GM18507 (cell line): ENCODE measurements at places on chromosomes 12 and 14.

DNA sequence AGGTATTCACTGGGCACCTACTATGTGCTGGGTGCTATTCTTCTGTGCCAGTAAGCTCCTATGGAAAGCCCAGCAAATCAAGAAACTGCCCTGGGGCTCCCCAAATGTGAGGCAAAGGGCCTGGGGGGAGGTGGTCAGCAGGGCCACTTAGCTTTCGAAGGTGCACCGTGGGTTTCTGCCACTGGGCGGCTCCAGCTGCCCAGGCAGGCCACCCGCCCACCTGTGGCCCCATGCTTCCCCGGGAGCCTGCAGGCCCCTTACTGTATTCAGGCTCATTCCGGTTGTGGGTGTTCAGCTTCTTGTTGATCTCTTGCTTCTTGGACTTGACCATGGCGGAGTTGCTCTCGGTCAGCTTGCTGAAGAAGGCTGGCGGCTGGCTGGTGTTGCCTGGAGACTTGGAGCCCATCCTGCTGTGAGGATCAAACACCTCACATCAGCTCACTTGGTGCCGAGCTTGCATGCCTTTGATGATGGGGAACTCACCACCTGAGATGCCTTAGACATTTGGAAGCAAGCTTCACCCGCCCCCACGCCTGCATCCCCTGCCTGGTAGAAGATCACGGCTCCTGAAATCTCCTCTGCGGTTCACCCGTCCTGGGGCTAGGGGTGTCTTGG lies 37.3 kb downstream of the RFLNA start:
- DNase-seq: no peak

DNA sequence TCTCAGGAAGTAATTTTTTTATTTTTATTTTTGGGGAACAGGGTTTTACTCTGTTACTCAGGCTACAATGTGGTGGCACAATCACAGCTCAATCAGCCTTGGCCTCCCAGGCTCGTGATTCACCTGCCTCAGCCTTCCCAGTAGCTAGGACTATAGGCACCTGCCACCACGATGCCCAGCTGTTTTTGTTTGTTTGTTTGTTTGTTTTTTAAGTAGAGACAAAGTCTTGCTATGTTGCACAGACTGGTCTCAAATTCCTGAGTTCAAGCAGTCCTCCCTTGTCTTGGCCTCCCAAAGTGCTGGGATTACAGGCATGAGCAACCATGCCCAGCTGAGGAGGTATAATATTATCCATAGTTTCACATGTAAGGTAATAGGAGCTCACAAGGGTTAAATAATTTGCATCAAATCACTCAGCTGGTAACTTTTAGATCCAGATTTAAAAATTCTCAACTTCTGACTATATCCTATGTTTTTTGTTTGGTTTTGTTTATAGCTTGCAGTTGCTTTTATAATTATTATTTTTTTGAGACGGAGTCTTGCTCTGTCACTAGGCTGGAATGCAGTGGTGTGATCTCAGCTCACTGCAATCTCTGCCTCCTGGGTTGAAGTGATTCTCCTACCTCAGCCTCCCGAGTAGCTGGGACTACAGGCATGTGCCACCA lies 629.3 kb downstream of the DIO2 start:
- DNase-seq: no peak

DNA sequence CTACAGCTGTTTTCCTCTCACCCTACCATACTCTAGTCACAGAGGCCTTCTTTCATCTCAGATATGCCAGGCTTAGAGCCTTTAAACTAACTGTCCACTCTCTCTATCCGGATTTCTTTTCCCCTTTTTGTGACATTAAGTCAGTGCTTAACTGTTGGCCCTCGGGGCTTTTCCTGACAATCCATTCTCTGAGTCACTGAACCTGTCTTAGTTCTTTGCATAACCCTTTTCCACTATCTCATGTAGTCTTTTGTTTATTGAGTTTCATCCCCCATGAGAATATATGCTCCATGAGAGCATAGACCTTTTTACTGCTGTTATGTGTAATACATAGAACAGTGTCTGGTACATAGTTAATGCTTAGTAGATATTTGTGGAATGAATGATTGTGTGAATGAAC lies 68.7 kb downstream of the PLEKHA5 start:
- no peak for DNase-seq

- no peak for DNase-seq
Measured at GRCh38 chr14:29453045-29453444, 474.6 kb downstream of the PRKD1 start.

- no peak for DNase-seq
Measured at GRCh38 chr14:21038441-21039422, 3.4 kb upstream of the RNASE7 start.

DNA sequence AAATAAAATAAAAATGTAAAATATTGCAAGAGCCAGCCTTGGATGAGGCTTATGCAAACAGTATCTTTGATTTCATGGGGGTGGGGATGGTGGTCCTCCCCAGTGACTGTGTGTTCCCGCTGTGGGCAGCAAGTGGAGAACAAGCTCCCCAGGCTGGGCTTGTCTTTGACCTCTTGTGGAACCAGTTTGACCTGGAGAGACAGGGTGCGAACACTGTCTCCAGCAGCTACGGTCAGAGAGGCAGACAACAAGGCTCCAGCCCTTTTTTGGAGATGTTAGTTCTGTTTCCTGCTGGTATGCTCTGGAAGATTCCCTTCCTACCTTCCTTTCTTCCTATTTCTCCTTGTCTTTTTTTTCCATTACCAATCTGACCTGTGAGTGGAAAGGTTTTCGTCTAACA lies 21.8 kb upstream of the WSCD2 start:
- no peak for DNase-seq

DNA sequence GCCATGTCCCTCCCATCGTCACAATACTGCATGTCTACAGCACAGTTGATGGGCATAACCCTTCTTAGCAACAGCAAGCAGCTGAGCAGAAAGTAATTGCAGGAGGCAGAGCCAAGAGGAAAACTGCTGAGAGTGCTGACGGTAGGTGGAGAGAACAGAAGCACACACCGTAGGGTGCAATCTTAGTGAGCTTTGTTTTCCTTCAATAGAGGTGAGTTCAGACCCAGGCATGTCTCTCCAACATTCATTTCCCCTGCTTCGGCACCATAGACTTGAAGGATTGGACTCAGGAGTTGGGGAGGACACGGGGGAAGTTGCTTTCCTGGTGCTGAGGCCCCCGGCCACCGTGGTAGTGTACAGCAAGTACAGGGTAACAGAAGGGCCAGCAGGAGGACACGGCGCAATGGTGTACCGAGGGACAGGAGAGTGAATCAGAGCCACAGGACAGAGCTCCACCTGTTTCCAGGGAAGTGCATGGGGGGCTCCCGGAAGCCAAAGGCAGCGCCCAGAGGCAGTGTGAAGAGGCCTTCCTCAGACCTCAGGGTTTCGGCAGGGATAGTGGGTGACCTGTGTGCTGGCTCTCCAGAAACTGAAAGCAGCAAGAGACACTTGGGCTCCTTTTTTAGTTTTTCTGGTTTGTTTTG lies 36.3 kb upstream of the SINHCAF start:
- DNase-seq: no peak

DNA sequence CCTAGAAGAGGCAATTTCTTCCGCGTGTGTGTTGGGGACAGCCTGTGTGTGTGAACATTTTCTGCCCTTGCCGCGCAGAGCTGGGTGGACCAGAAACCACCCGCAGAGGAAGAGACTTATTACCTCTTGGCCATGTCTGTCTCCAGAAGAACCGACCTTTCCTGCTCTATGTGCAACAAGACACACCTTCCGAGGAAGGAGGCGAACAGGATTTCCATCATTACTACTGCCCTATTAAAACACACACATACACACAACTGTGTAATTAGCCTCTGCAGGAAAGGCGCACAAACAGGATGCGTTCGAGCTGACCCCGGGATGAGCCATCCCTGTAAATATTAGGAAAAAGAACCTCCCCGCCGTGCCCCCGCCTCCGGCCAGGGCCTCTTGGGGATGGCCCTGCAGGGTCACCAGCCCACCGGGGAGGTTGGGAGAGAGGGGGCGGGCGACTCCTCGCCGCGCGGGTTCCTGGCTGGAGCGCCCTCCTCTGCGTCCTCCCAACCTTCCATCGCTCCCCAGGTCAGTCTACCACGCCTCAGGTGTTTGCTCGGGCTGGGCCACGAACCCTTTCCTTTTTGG lies 484 bp upstream of the PRKCH start:
- DNase-seq: no peak

GRCh38 chr12:132909030-132909368 lies 21.6 kb upstream of the CHFR start:
- DNase-seq: no peak

DNA sequence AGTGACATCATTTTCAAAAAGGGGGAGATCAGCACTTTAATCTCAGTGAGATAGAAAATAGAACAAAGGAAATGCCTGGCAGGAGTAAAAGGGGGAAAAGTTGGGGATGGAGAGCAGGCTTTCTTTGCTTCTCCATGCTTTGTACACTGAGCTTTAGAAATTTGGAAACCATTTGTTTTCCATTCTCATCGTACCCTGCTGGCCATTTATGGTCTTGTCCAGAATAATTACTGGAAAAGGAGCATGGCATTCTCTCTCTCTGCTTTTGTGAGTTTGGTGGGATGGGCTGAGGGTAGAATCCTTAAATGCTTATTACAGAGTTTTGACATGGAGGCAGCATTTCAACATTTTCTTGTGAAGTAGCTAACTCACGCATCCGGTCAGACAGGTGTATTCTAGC lies 104.4 kb upstream of the FLRT2 start:
- DNase-seq: no peak

DNA sequence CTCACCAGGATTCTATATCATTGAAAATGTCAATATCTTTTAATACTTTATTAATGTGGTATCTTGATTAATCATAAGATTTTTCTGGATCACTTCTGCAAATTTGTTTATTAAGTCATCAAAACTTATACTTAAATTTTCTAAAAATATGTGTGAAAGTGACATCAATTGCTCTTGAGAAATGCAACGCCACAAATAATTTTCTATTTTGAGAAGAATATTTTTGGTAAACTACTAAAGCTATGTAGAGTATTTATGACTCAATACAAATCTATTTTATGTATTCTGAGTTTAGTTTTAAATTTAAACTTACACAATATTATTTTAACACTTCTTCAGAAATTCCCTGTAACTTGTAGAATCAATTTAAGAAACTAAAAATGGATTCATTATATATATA lies 263.3 kb downstream of the RASSF9 start:
- DNase-seq: no peak

- DNase-seq: no peak
Measured at GRCh38 chr12:13046964-13047363, 2.8 kb downstream of the FAM234B start.

DNA sequence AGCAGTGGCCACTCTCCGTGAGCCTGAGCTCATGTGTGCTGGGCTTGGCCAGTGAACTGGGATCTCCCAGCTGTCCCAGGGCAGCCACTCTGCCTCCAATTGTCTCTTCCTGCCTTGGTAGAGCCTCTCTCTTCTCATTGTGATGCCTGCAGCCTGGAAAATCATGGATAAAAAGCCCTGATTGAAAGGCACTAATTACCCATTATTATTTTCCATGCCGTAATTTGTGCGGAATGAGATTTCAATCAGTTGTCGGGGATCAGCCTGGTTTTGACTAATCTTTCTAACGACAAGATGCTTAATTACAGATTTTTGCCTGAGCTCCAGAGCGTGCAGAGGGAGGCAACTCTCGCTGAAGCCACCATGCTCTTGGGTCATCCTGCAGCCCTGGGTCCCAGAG lies 52.7 kb downstream of the ESRRB start:
- no peak for DNase-seq

GRCh38 chr12:3077572-3078081 lies 448 bp downstream of the TSPAN9 start:
- no peak for DNase-seq

DNA sequence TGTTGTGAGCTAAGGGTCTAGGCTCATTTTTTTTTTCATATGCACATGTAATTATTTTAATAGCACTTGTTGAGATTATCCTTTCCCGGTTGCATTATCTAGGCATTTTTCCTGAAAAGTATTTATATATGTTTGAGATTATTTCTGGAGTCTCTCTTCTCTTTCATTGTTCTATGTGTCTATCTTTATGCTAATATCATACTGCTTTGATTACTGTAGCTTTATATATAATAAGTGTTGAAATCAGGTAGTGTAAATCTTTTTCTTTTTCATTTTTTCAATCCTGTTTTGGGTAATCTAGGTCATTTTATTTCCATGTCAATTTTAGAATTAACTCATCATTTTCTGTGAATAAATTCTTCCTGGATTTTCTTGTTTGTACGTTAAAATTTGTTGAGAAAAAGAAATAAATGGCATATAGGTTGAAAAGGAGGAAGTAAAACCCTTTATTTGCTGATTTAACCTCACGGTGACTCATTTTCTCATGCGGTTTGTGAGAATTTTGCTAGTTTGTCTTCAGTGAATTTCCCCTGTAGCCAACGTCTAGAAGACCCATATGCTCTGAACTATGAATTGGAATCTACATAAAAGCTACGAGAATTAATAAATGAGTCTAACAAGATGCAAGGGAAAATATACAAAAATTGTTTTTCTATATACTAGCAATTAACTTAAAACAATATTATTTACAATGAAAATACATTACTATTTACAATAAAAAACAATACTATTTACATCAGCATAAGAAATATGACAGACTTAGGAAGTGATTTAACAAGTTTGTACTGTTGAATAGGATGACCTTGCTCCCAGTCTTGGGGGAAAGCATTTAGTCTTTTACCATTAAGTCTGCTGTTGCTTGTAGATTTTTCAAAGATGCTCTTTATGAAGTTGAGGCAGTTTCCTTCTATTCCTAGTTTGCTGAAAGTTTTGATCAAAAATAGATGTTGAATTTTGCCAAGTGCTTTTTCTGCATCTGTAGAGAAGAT lies 105.0 kb downstream of the SNAPC1 start:
- peak; percentile 20 for DNase-seq

GRCh38 chr14:52244328-52244727 lies 23.2 kb upstream of the PTGDR start:
- DNase-seq: no peak
